ENCODE measurements at places on chromosomes 4 and X.
A peak's percentile ranks its signal among the peaks of the same experiment; 100 is the strongest.

- DNase-seq: peak; percentile 59
These were observed 551 bp downstream of the NPNT start for GRCh38 chr4:105895583-105896460.

- DNase-seq: no peak
These were observed 239.9 kb downstream of the PCDH10 start for GRCh38 chr4:133389029-133389428.

GRCh38 chrX:7143941-7144525 lies 3.5 kb upstream of the STS start:
- DNase-seq: no peak

GRCh38 chrX:24117258-24117657 lies 32.3 kb upstream of the ZFX start:
- DNase-seq: peak; percentile 89

DNA sequence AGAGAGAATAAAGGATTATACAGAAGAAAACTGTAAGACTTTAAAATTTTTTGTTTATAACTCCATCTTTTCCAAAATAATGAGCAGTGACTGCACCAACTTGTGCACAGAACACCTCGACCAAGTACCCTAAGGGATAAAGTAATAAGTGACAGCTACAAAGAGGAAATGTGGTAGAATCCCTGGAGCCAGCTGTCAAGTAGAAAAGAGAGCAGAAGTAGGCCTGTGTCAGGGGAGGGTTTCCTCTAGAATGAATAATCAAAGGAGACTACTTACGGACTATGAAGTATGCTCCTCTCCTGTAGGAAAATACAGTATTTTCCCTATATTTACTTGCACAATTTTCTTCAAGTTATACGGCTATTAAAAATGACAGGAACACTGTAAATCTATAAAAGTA lies 1.2 kb downstream of the EIF1AX start:
- no peak for DNase-seq

- no peak for DNase-seq
These were observed 156.3 kb upstream of the RAI2 start for GRCh38 chrX:18017411-18017810.

- DNase-seq: no peak
These were observed 2.0 kb downstream of the CHST7 start for GRCh38 chrX:46575586-46575985.

DNA sequence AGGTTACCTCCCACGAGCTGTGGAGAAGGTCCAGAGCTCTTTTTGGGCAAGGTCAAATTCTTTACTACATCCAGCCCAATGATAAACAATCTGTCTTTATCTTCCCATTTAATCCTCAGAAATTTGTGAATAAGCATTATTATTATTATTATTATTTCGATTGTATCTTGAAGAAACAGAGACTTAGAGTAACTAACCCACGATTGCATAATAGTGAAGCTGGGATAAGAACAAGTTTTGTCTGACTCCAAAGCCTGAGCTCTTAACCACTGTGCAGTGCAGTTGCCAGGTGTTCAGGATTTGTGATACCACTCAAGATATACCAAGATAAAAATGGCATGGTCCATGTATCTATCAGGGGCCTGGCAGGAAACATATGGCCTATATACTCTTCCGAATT lies 166.5 kb upstream of the LDB2 start:
- no peak for DNase-seq

DNA sequence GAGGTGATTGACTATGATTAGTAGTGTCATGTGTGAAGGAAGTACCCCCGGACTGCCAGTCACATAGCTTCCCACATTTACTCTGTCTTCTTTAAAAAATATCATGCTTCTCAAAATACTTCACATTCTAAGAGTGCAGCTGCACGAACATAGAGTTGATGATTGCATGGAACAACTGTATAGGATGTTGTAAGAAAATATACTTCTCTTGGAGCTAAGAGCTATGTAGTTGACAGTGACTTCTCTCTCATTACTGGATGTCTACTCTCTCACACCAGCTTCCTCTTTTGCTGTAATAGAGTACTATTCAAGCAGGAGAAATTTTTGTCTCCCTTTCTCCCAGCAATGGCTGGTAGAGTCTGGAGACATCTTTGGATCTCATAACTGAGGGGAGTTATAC lies 99.4 kb upstream of the PUDP start:
- no peak for DNase-seq

GRCh38 chr4:1766106-1767060 lies 26.7 kb upstream of the FGFR3 start:
- no peak for DNase-seq

DNA sequence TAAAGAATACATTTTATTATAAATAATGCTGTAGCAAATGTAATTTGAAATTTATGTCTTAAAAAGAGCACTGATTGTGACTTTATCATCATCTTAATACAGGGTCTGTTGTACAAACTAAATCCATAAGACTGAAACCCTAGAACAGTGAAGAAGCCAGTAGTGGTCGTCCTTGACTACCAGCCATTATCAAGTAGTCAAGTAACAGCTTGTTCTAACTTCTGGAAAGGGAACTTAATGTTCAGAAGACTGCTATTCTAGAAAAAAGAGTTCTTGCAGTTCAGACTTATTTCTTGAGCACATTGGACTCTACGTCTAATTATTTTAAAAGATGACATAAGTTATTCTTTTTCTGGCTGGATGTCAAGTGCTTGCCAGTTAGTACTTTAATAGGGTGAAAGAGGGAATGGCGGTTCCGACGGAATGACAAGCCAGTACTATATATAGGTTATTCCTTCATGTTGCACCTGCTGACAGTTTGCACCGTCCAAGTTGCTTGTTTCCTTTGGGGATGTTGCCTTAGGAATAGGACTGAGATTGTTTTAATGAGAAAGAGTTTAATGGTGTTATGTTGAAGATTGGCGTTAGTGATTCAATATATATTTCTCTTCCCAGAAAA lies 109.9 kb downstream of the RAPGEF2 start:
- peak; percentile 41 for DNase-seq

DNA sequence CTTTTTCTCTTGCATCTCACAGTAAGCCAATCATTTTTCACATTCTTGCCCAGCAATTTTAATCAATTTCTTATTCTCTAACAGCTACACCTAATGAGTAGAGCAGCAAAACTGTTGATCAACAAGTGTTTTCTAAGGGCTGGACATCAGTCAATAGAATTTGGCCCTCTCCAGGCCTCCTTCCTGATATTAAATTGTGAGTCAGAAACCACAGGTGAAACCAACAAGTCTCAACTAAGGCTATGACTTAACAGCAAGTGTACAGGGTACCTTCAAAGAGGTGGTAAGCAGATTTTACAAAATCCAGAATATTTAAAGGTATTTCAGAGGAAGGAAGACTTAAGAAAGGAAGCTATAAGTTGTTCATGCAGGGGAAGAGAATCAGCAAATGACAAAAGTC lies 156.5 kb upstream of the ARHGAP24 start:
- DNase-seq: no peak

DNA sequence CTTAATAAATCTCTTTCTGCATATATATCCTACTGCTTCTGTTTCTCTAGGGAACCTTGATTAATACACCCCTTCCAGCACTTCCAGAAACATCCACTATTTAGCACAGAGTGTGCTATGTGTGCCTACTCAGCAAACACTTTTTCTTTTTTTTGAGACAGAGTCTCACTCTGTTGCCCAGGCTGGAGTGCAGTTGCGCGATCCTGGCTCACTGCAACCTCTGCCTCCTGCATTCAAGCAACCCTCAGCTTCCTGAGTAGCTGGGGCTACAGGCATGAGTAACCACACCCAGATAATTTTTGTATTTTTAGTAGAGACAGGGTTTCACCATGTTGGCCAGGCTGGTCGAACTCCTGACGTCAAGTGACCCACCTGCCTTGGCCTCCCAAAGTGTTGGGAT lies 266.9 kb upstream of the DIAPH2 start:
- DNase-seq: no peak

DNA sequence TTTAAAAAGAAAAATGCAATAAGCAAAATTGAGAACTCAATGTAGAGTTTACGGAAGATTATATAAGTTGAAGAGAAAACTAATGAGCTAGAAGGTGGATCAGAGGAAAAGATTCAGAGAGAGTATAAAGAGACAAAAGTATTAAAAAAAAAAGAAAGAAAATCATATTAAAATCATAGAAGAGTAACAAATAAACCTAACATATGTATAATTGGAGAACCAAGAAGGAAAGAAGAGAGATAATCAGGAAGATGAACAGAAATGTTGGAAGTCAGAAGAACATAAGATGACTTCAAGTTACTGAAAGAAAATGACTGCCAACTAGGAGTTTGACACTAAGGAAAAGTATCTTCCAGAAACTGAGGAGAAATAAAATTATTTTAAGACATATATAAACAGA lies 34.3 kb upstream of the ANTXR2 start:
- DNase-seq: no peak

DNA sequence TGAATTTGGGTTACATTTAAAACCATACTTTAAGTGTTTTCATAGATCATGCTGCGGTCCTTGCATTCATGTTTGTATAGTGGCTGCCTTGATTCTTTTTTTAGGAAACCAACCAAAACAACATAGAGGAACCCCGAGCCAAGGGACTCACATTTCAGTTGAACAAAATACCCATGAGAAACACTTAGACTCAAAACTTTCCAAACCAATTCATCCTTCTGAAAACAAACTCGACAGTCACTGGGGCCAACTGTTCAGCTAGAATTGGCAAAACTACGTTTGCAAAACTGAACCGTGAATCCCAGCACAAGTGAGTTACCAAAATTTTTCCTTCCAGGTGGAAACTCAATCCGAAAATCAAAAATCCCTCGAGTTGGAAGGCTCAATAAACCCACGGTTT lies 1.4 kb downstream of the ADGRA3 start:
- no peak for DNase-seq

- DNase-seq: no peak
These were observed 50.4 kb downstream of the MID1 start for GRCh38 chrX:10569946-10570345.

- DNase-seq: no peak
These were observed 595 bp upstream of the NAP1L2 start for GRCh38 chrX:73215246-73215645.

DNA sequence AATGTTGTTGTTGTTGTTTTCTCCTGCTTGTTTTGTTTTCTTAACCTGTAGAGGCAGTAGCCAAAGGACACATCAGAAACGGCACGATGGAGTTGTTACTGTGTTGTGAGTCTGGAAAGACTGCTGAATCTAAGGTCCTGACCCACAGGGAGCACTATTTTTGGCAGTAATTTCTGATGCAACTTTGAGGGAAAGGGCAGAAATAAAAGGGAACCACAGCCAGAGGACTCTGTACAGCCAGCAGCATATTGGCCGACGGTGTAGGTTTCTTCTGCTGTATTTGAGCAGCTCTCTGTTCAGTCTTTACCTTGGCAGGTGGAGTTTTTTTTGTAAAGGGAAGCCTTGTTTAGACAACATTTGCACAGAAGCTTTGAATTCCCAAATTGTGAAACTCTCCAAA lies 203.0 kb upstream of the GPR101 start:
- DNase-seq: no peak

DNA sequence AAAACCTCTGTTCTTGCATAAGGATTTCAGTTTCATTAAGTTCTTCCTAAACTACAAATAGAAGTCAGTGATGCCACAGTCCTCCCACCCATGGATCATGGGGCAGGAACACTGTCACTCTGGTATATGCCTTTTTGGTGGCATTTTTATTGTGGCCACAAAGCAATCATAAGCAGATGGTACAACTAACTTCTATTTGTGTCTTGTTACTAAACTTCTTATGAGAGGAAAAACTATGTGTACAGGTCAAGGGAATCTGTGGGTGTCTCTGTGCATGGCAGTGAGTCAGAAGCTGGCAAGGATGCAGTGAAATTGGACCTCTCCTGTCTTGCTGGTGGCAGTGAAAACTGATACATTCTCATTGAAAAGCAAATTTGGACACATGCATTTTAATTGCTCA lies 245.0 kb upstream of the GPC4 start:
- DNase-seq: no peak

GRCh38 chr4:27666943-27667342 lies 806.3 kb downstream of the STIM2 start:
- DNase-seq: no peak

Data from muscle of back (tissue), 13 donors.